Activated CD4-positive, CD25-positive, alpha-beta regulatory T cell treated with anti-CD3 and anti-CD28 coated beads, Interleukin-2, amount 50 U/mL, for 24 hours (primary cell): ENCODE measurements at places on chromosomes 2 and 18.
A peak's percentile ranks its signal among the peaks of the same experiment; 100 is the strongest.

- no peak for ATAC-seq
Measured at GRCh38 chr2:133040170-133040569, 370.2 kb upstream of the LYPD1 start.

DNA sequence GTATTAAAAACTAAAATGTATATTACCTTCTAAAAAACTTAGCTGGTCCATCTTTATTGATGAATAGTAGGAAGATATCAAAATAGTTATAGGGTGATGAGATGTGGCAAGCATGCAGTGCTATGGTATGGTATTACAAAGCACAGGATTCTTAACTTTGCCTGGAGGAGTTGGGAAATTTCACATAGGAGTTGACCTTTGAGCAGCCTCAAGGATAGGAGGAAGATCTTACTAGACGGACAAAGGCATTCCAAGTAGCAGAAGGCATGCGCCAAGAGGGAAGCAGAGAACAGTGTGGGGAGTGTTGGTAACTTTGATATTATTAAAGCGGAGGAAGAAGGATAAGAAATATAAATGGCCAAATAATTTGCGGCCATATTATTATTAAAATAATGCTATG, 60.0 kb downstream of the TTC21B start:
- no peak for ATAC-seq

GRCh38 chr18:54945576-54946125, 13.6 kb downstream of the CCDC68 start:
- ATAC-seq: no peak

DNA sequence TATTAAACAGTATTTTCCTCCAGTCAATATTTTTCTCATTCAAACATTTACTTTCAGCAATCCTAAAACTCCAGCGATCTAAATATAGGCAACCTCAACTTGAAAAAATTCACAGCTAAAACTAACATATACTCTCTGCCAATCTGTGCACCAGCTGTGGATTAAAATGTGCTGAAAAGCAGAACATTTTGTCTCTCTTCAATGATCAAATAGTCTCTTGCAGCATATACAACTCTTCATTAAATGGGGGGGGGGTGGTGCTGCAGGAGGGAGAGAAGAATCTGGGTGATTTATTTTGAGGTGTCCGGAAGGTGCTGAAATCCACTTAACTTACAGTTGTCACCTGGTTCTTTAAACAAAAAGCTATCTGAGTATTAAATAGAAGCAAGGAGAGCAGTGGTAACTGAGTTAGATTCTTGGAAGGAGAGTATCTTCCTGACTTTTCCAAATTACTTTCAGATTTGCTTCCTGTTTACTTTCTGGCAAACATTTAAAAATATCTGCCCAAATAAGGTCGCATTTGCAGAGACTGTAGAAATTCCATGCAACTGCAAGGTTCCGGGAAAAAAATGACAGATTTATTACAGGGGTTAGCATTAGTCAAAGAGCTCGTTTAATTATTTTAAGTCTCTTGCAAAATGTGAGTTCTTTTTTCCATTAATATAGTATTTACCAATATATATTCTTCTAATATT, 904.7 kb upstream of the ACVR2A start:
- ATAC-seq: no peak

DNA sequence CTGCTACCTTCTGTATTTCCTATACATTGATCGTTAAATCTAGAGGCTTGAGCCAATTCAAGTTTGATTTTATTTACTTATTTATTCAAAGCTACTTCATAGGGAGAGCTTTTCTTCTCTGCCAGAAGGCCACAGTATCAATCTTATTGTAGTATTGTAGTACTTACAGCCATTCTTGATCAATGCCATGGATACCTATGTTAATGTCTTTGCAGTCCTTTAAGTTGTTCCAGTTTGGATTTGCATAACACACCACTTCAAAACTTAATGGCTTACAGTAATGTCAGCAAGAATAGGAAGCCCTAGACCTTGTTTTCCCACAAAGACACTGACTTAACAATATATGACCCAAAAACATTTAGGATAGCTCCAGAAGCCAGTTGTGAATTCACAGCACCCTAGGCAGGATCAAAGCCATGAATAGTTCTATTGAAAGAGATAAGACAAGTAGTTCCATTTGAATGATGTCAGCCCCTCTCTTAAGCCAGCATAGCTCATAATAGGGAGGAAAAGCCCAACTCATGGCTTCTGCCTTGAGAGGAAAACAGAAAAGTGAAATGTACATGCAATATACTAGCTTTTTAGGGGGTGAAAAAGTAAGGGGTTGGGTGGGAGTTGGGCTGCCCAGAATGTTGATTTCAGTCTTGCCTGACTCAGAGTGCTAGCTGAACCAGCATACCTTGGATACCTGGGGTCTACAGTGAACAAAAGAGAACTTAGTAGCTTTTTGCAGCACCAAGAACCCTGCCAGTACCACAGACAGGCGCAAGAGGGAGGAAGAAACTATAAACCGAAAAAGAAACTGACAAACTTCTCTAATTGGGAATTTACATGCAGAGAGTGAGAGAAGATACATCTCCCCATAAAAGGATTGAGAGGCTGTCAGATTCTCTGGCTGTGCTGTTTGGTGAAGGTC, 101.4 kb downstream of the CAMKMT start:
- ATAC-seq: no peak

DNA sequence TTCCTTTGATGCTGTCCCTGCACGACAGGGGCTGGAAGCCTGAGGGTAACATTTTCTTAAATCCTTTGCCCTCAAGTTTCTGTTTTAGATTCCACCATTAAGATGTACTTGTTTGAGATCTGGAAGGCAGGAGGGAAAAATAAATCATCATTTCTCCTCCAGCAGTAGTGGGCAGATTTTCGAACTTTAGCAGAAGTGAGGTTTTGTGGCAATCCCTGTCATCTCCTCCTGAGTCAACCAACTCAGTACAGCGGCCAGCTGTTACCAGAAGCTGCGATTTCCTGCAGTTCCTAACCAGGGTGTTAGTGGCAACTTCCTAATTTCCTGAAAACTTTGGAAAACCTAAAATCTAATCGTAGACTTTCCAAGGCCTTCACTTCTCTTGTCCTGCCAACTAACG, 517.2 kb upstream of the ACVR2A start:
- ATAC-seq: no peak

- ATAC-seq: no peak
Measured at GRCh38 chr2:111647359-111647758, 236.6 kb downstream of the ANAPC1 start.

DNA sequence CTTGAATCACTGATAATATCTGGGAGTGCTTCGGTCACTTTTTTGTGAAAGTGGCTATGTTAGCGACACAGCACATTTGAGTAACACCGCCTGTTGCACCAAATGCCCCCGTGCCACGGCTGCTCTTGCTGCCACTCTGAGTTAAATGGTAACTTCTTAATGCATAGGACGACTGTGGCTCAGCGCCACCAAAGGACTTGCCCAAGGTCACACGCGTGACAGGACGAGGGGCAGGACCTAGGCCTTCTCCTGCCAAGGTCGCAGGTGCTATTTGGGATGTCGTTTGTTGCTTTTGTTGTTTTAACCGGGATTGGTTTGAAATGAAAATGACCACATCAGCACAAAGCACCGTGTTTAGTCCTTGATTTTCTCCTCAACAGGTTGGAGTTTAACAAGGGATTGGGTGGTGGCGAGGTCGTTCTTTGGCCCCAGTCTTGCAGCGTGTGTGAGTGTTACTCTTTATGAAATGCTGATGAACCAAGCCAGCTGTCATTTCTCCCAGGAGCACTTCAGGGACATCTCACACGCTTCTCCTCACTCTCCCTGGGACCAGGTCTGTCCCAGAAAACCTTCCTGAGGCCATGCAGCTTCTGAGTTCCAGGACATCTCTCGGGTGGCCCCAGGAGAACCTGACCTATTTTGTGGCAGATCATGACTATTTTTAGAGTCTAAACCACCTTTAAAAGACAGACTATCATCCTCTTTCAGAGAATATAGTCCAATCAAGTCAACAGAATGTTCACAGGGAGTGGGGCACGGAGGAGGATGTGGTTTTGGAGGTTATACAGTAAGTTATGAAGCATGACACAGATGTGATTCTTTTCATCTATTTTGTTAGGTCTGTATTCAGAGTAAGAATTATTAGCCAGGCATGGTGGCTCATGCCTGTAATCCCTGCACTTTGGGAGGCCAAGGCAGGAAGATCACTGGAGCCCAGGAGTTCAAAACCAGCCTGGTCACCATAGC, 49.9 kb downstream of the MTCL1 start:
- peak; percentile 87 for ATAC-seq

GRCh38 chr2:202237787-202238233, 587 bp downstream of the SUMO1 start:
- peak; percentile 55 for ATAC-seq

DNA sequence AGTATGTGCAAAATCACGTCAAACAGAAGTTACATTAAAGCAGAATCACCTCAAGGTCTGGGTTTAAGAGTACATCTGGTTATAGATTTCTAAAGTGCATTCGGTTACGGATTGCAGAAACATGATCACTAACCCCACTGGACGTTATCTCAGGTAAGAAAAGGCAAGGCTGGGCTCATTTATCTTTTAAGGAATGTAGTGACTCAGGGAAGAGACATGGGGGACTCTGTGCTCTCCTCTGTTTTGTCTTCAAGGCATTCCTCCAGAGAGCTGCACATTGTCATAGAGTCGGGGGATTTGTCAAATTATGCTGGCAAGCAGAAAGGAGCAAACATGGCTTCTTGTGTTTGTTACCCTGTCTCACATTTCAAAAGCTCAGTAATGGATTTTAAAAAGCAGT, 14.3 kb downstream of the WDSUB1 start:
- no peak for ATAC-seq

- ATAC-seq: no peak
Measured at GRCh38 chr2:177887722-177888121, 184.9 kb downstream of the PDE11A start.

GRCh38 chr2:159185401-159186130, 100.9 kb downstream of the WDSUB1 start:
- ATAC-seq: peak; percentile 33

GRCh38 chr18:57466307-57466706, 31.1 kb downstream of the ONECUT2 start:
- no peak for ATAC-seq

DNA sequence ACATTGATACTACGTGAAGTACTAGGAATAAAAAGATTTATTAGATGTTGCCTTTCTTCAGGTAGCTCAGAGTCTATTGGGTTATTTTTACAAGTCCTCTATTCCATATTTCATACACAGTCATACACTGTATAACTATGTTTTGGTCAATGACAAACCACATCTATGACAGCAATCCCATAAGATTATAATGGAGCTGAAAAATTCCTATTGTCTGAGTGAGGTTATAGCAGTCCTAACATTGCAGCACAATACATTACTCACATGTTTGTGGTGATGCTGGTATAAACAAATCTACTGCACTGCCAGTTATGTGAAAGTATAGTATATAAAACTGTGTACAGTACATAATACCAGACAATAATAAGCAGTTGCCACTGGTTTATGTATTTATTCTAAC, 595.1 kb downstream of the MBD2 start:
- ATAC-seq: no peak

DNA sequence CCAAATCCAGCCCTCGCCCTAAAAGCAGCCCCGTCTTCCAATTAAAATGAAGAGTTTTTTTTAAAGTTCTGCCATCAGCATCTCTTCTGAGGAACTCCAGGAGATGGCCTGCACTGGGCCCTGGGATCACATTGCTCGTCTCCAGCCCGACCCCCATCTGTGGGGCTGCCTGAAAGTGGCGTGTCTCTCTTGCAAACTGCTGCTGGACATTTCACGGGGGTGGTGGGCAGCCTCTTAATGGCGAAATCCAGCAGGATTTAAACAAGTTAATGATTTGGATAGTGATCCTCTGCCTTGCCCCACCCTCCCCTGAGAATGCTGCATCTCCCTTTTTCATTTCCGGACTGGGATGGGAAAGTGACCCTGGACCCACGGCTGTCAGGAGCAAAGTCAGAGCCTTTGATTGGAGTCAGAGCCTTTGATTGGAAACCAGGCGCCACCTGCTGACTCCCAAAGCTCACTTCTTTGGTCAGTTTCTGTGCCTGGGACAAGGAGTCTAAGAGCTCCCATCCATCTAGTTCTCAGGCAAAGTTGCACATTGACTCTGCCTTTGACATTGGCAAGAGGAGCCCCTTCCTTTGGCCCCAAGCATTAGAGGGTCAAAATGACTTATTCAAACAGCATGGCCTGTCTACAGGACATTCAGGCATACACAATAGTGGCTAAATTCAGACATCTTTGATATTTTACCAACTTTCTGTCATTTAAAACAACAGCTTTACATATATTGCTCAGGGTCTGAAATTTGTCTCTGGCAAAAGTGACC, 155.2 kb downstream of the SH3BP4 start:
- no peak for ATAC-seq

GRCh38 chr2:88218981-88219380, 48.8 kb downstream of the THNSL2 start:
- no peak for ATAC-seq

- no peak for ATAC-seq
Measured at GRCh38 chr2:25598911-25599310, 74.5 kb downstream of the DTNB start.

DNA sequence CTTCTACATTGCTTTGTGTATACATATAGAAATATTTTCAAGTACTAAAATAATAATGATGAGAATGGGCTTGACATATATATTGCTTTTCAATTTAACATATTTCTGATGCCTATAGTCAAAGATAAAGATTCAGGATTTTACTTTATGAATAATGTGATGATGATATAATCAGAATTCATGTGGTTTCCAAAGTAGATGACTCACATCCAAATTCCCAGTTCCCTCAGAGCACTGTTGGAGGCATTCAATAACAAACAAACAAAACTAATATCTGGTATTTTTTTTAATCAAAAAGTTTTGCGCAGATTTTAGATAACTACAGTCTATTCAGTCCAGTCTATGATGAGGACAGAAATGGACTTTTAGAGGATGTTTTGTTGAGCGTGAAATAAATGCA, 2094.5 kb upstream of the CELF4 start:
- no peak for ATAC-seq

GRCh38 chr2:59888015-59888414, 665.4 kb downstream of the BCL11A start:
- peak; percentile 42 for ATAC-seq

GRCh38 chr18:33717339-33717738, 139.3 kb downstream of the ASXL3 start:
- ATAC-seq: no peak

DNA sequence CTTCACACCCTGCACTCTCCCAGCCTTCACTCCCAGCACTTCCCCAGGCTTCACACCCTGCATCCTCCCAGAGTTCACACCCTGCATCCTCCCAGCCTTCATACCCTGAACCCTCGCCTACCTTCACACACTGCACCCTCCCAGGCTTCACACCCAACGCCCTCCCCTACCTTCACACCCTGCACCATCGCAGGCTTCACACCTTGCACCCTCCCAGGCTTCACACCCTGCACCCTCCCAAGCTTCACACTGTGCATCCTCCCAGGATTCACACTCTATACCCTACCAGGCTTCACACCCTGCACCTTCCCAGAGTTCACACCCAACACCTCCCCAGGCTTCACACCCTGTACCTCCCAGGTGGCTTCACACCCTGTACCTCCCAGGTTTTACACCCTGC, 448.7 kb upstream of the MYT1L start:
- ATAC-seq: no peak
